Midbrain (tissue), 1 donor: ENCODE measurements at places on chromosomes 11 and 22.
A peak's percentile ranks its signal among the peaks of the same experiment; 100 is the strongest.

GRCh38 chr11:39678996-39679395, 1780.5 kb downstream of the LRRC4C start:
- no peak for DNase-seq

DNA sequence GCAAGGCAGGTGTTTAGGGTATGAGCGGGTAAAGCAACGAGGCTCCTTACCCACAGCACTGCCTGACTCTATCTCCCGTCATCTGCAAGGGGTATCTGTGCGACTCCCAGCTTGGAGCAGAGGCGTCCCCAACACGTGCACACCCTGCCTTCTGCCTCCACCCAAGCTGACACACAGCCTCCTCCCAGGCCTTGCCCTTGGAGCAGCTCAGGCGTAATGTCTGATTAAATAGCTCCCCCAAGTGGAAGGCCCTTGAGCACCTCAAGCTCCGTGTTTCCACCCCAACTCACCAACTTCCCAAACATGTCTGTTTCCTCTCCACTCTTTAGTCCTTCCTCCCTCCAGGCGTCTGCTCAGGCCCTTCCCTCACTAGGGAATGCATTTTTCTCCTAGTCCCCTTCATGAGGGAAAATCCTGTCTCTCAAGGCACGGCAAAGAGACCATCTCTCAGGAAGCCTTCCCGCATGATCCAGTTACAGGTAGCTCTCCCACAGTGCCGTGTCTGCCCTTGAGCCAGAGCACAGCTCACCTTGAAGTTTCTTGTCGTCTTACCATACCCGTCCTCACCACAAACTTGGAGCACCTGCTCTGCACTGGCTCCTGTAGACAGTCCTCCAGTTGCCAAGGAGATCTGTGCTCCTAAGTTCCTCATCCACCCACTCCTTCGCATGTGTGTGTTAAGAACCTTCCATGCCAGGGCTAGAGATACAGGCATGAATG, 15.8 kb downstream of the CYB5R2 start:
- peak; percentile 79 for DNase-seq

- no peak for DNase-seq
Observed at GRCh38 chr11:34495239-34495723, 18.3 kb downstream of the ELF5 start.

DNA sequence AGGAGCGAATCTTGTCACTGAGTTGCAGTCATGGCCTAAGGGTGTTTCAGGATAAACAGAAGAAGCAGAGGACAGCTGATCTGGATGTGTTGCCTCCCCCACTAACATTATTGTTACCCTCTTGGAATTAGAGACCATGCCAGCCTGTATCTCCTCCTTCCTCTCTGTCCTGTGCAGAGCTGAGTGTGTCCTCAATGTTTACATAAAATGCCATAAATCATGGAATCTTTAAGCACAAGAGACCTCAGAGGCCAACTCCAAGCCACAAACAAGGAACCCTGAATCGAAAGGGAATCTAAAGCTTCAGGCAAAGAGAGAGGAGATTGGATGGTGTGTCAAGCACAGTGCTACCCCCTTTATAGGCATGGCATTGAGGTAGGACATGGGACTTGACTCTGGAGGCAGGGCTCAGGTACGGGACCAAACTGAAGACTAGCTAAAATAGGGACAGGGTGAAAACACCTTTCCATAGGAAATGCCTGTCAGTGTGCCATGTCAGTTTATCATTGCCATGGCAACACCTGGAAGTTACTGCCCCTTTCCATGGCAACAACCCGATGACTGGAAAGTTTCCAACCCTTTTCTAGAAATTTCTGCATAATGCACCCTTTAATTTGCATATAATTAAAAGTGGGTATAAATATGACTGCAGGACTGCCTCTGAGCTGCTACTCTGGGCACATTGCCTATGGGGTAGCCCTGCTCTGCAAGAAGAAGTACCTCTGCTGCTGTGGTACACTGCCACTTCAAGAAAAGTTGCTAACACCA, 489.7 kb downstream of the MIAT start:
- DNase-seq: no peak

DNA sequence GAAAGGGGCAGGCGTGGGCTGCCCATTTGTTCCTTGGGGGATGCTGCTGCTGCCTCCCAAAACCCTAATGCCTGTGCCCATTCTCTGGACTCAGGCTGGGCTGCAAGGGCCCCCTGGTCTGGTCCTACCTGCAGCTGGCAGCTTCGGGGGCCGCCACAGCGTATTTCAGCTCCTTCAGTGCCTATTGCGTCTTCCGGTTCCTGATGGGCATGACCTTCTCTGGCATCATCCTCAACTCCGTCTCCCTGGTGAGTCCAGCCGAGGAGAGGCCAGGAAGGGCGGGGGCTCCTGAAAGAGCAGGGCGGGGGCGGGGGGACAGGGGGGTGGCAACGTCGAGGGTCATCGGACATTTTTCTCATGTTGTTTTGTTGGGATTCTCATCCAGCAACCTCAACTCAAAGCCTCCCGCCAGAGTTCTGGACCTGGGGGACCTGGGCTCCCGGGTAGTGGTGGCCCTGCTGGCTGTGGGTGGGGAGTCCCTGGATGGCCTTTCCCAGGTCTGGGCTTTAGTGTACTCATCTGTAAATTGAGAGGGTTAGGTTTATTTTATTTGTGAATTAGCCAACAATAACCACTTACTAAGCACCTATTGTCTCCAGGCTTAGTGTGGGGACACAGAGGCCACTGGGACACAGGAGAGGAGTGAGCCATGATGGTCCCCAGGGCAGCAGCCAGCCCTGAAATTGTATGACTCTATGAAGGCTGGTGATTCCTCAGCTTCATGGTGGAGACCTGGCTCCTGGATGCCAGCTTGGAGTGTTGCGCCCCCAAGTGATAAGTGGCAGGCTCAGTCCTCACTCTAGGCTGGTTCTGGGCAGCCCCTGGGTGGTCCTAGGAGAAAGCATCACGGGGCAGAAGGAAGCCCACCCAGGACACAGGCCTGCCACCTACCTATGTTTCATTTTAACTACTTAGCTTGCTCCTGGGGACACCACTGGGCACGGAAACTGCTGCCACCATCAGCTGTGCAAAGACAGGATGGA, 36.0 kb downstream of the CAPN1 start:
- DNase-seq: no peak
